Head of caudate nucleus (tissue), 42 donors: ENCODE measurements at places on chromosomes 11 and 22.

GRCh38 chr11:111826322-111826950 lies 44.9 kb downstream of the ALG9 start:
- DNase-seq, result no peak

- no peak for DNase-seq
These were observed 9.1 kb downstream of the DCPS start for GRCh38 chr11:126312961-126313360.

DNA sequence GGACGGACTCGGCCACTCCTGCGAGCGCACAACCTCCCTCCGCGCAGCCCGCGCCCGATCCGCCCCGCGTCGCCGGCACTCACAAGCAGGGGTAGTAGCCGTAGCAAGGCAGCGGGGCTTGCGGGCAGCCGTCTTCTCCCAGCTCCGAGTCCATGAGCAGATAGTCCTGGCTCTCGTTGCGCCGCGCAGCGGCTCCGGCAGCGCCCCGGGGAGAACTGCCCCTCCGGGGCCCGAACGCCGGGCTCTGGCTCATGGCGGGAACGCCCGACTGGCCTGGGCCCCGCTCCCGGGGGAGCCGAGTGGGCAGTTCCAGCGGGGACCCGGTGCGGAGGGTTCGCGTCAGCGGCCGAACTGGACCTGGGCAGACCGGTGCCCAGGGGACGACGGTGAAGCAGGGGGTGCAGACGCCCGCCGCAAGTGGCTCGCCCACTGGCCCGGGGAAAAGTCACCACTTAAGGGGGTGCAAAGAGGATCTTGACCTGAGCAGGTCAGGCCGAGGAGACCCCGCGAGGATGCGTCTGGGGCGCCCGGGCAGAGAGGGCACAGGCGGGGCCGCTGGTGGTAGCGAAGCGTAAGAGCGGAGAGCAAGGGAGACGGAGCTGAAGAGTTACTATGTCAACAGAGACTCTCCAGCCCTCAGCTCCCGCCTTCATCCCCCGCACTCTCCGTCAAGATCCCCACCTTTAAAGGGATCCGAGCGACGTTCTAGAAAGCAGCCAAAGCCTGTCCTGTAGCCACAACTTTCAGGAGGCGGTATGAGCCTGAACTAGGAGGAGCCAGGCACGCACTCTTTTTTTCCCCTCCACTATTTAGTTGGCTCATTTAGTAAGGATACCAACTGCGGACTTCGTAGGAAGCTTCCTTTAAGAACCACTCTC lies at the start of gene TRPC6:
Gene TRPC6, minus strand, starts transcription at position 757 of the 878 bp plus-strand sequence. Its CDS starts 504 bp downstream, at position 253.
- no peak for DNase-seq

DNA sequence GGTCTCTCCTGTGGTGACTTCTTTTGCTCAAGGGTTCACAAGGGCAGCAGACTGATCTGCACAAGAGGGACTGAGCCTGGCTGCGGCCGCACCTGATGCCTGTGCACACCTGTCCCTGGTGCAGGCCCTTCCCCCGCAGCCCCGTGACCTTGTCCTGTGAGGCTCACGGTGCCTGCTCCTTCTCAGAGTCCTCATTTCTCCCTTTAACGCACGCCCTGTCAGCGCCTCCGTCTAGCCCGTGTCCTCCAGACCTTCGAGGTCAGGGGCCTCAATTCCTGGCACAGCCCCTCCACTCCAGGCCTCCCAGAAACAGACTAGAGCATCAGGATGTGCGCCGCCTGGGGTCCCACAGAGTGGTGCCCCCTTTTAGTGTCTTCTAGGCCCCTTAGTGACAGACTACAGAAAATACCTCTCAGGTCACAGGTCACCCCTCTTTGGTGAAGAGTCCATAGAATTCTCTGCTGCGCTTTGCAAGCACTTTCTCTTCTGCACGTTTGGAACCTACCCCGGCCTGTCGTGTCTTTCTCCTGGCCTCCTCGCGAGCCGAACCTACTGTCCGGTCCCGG lies 1.0 kb upstream of the DRD4 start:
- no peak for DNase-seq

- DNase-seq, result no peak
These were observed 9.5 kb downstream of the CD81 start for GRCh38 chr11:2386591-2386990.

GRCh38 chr22:17972385-17973191 lies 51.8 kb downstream of the MICAL3 start:
- DNase-seq, result no peak

DNA sequence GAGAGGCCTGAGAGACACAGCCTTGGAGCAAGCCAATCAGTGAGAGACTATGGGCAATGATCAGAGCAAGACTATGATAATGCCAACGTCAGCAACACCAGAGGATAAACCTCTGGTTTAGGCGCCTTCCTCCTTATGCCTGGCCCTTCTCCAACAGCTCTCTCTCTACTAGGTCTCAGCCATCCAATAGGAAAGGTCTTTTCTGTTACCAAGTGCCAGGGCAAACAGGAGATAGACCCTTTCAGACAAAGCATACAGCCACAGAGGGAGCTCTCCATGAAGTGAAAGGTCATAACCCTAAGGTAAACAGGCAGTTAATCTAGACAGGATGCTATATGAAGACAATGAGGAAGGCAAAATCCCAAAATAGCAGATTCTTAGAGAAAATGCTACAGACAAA lies 9.5 kb downstream of the STK33 start:
- DNase-seq, result no peak

GRCh38 chr11:65556470-65557279 lies 1.5 kb downstream of the LTBP3 start:
- DNase-seq, result no peak

GRCh38 chr11:97833412-97833811 lies 1187.3 kb upstream of the CNTN5 start:
- DNase-seq, result no peak

- no peak for DNase-seq
These were observed 128.3 kb downstream of the DDX10 start for GRCh38 chr11:108793138-108793537.

GRCh38 chr11:85109141-85109540 lies 518.0 kb downstream of the DLG2 start:
- no peak for DNase-seq

- no peak for DNase-seq
These were observed 7.0 kb downstream of the EMID1 start for GRCh38 chr22:29212743-29213142.

DNA sequence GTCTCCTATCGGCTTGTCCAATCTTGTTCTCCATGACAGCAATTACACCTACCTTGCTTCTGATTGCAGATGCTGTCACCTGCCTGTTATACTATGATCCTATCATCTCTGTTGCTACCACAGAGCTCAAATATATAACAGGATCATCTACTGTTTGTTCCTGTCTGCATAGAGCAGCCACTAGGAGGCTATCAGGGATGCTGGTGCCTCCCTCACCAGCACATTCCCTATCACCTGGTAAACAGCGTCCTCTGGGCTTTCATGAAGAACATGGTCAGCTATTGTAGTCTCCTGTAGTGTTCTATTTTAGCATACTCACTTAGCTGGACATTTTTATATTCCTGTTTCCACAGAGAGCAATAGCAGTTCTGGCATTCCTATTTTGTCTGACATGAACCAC lies 87.8 kb upstream of the FAT3 start:
- no peak for DNase-seq

DNA sequence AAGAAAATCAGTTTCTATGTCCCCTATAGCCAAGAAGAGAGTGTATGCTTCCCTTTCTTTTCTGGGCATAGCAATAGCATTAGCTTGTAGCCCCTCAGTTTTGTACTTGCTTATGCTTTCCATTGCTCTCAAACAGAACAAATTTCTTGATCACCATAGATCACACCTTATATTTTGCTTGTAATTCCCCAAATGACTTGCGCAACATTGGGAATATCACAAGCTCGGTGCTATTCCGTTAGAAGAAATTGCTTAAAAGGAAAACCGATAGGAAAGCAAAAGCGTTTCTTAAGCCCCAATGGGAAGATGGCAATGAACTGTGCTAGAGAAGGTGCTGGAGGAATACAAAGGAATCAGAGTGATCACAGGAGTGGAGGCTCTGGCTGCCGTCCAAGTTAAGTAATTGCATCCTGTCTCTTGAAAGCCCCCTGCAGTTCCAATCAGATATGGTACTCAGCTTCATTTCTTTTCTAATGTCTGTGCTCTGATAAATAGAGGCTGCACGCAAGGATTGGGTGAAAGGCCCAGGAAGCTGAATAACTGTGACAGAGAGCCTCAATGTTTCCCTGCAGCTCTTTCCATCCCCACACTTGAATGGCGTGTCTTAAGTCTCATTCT lies 182.1 kb upstream of the KIRREL3 start:
- no peak for DNase-seq

- DNase-seq, result peak; percentile 18
These were observed 20.3 kb downstream of the WNT11 start for GRCh38 chr11:76185931-76186401.

DNA sequence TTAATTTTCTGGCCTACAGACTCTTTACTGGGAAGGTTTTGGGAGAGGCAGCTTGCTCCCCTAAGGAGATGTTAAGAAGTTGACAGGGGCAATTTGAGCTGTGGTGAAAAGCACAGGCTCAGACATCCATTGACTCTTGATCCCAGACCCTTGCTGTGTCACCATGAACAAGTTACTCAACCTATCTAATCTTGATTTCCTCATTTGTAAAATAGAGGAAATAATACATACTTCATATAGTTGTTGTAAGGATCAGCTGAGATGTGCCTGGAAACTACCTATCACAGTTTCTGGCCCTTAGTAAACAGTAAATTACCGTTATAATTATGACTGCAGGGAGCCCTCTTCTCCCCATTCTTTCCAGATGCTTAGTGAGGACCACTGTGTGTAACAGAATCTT lies 16.6 kb upstream of the SCGB1D4 start:
- no peak for DNase-seq

DNA sequence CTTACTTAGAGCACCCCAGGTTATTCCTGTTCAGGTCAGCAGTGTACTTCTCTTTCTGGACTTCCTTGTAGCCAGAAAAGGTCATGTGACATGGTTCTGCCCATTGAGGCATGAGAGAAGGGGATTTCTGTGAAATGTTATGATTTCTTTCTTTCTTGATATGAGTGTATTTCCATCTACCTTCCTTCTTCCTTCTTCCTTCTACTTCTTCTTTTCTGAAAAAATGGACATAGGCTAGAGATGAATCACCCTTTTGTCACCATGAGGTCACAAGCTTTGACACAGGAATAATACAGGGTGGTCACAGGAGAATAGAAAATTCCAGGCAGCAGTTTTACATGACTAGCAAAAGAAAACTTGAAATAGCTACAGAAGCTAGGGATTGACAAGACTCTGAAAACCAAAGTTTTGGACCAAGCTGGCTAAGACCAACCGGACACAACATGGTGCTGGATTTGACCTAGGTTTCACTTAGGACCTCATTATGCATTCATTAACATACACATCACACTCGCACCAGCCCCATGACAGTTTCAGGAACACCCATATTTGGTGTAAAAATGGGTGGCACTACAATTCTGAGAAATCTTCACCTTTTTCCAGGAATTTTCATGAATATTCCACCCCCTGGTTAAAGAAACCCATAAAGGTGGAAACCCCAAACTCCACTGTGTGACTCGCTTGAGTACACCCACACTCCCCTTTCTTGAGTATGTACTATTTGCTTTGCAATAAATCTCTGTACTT lies 21.2 kb upstream of the MAP6 start:
- DNase-seq, result no peak

GRCh38 chr11:100918551-100919500 lies 210.8 kb downstream of the PGR start:
- no peak for DNase-seq

- DNase-seq, result no peak
These were observed 151.7 kb upstream of the PLET1 start for GRCh38 chr11:112412383-112412782.

GRCh38 chr22:32909581-32910428 lies 108.3 kb downstream of the TIMP3 start:
- no peak for DNase-seq

DNA sequence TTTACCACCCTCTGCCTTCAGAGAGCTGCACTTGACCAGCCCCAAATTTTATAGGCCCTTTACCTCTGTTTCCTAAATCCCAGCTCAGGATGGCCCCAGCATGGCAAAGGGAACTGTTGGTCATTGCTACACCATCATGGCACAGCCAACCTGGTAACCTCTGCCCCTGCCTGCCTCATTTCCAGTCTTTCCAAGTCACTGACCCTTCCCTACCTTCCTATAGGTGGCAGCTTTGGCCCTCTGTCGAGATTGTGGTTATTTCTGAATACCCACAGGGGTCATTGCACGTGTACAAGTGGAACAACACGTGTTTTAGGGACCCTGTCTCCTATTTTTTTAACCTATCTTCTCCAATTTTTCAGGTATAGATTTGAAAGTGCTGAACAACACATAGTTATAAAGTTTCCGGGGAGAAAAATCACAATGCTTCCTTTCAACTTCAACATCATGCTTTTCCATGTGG lies 2.8 kb downstream of the GALNT18 start:
- DNase-seq, result no peak

DNA sequence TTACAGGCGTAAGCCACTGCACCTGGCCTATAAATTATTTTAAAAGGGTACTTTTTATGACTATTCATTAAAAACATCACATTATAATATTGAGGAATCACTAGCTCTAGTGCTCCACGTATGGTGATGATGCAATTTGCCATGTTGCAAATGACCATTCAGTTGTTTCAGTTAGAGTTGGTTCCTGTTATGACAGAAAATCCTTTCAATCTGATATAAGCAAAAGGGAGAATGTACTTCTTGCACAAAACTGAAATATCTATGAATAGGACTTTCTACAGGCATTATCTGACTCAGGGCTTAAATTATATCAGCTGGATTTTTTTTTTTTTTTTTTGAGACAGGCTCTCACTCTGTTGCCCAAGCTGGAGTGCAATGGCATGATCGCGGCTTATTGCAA lies 45.6 kb upstream of the RRM1 start:
- no peak for DNase-seq

DNA sequence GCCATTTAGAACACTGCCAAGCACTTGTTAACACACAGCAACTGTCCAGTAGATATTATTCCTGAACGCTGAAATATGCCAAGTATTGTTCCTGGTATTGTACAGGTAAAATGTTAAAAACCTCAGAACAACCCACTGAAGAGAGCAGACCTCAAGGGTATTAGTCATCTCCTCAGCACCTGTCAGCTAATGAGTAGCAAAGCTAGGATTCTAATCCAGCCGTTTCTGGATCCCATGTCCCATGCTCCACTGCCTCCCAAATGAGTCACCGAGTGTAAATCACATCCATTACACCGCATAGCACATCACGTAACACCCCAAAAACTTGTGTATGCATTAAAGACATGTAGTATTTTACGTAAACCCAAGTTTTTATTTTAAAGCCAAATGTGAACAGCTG lies 705.4 kb upstream of the TENM4 start:
- peak; percentile 13 for DNase-seq
